ENCODE measurements at places on chromosomes 1 and 21.

DNA sequence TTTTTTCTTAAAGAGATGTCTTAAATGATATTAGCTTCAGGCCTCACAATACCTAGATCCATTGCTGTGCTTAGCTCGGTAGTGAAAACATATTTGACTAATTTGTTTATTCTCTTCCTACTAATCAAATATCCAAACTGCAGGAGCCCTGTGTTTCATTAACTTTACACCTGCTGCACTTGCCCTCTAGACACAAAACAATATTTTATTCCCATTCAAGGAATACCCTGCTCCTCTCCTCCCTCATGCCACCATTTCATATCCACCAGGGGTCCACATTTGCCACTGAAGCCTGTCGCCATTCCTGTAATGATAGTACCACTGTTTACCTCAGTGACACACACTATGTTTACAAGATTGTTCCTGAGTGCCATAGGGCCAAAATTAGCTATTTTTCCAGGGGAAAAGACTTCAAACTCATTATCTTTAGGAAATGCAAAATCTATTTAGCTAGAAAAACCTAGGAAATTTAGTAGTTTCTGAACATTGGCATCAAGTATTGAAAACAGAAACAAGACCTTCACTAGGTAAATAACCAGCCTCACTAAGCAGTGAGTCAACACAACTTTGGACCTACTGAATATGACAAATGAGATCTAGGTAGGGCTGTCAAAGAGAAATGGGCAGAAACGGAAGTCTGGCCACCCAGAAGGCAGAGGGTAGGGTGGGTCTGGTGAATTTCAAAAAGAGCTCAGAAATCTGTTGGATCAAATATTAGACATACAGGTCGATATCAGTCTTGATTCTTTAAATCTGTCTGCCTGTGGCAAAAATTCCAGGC is 134.6 kb upstream of the KCNK1 start:
- DNase-seq: peak; percentile 84

- no peak for DNase-seq
Observed at GRCh38 chr1:116997636-116998035, 3.9 kb upstream of the CD101 start.

GRCh38 chr1:221781102-221781755 is 39.3 kb upstream of the DUSP10 start:
- DNase-seq: no peak

DNA sequence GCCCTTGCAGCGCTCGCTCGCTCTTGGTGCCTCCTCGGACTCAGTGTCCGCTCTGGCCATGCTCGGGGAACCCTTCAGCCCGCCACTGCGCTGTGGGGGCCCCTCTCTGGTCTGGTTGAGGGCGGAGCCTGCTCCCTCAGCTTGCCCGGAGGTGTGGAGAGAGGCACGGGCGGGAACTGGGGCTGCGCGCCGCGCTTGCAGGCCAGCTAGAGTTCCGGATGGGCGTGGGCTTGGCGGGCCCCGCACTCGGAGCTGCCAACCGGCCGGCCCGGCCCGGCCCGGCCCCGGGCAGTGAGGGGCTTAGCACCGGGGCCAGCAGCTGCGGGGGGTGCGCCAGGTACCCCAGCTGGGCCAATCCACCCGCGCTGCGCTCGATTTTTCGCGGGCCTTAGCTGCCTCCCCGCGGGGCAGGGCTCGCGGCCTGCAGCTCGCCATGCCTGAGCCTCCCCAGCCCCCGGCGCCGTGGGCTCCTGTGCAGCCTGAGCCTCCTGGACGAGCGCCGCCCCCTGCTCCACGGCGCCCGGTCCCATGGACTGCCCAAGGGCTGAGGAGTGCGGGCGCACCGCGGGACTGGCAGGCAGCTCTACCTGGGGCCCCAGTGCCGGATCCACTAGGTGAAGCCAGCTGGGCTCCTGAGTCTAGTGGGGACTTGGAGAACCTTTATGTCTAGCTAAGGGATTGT is 217.0 kb upstream of the PKN2 start:
- no peak for DNase-seq

DNA sequence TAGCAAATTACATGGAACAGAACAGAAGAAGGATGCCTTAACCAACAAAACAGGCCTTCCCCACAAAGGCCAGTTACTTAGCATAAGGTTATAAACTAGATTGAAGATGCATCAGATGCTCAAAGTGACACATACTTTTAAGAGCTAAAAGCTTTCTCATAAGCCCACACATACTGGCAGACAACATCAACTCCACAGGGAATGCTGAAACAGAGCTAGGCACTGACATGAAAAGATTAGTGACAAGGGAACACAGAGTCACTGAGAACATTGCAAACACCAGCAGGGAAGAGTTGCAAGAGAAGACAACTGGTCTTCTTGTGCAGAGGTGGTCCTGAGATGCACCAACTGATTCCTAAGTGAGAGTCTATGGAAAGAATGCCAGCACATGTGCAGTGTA is 6.9 kb downstream of the TTC13 start:
- DNase-seq: no peak

DNA sequence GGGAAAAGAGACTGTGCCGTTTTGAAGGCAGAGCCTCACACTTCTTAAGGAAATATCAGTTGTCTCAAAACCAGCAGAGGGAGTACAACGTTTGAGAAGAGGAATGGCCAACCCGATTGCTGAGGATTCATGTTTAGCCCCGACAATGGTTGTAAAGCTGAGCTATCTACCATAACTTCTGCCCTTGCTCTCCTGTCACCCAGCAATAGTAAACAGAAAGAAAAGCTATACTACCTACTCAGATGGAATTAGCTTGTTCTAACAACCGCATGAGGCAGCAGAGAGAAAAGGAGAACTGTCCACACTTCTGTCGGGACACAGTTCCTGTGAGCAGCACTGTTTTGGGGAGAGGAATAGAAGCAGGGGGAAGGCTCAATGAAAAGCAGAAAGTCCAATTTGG is 91.2 kb downstream of the SLC45A1 start:
- DNase-seq: no peak

GRCh38 chr1:192546596-192547190 is 28.9 kb upstream of the RGS1 start:
- DNase-seq: no peak

DNA sequence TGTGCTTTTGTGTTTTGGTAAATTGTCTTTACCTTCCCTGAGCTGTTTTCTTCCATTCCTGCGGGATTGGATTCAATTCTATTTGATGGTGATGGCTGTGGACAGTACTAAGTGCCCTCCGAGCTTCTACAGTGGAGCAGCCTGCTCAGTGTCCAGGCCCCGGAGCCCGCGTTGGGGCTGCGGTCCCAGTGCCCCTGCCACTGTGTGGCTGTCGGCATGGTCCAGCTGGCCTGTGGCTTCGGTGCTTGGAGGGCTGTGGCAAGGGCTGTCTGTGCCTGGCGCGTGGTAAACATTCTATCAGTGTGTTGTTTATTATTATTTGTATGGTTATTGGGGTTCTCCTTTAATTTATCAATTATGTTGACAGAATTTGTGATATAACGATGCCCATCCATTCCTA is 109.1 kb upstream of the COL6A1 start:
- DNase-seq: no peak

DNA sequence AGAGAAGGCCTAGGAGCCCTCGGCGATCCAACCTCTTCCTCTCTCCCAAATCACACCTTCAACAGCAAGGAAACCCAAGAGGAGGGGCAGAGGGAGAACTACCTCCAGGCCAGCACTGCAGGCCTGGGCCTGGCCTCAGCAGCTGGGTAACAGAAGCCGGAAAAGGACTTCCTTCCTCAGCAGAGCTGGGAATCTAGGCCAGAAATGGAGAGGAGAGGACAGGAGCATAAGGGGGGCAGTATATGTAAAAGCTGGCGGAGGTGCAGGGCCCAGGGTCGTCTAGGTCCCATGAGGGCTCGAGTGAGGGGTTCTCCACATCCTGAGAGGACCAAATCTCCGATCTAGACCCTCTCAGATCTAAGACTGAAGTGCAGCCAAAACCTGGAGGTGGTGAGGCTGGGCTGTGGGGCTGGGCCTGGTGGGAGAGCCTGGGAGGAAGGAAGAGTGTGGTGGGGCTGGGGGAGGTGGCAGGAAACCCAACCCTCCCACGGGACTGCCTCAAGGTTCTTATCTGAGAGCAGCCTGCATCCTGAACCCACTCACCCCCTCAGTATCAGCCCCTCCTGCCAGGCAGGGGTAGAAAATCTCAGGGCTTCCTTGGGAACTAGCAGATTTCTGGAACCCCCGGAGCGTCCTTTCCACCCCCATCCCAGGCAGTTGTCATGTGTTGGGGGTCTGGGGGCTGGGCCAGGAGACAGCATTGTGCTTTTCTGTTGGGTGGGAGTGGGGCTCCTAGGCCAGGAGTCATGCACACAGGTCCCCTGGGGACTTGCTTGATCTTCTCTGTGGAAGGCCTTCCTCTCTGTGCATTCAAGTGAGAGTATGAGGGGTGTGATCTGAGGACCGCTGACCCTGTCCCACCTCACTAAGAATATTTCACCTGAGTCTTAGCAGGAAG is 33.0 kb downstream of the PIK3C2B start:
- no peak for DNase-seq

GRCh38 chr21:16248705-16249104 is 518.9 kb downstream of the USP25 start:
- DNase-seq: no peak

- DNase-seq: no peak
Observed at GRCh38 chr1:1303736-1304135, 4.0 kb downstream of the ACAP3 start.

DNA sequence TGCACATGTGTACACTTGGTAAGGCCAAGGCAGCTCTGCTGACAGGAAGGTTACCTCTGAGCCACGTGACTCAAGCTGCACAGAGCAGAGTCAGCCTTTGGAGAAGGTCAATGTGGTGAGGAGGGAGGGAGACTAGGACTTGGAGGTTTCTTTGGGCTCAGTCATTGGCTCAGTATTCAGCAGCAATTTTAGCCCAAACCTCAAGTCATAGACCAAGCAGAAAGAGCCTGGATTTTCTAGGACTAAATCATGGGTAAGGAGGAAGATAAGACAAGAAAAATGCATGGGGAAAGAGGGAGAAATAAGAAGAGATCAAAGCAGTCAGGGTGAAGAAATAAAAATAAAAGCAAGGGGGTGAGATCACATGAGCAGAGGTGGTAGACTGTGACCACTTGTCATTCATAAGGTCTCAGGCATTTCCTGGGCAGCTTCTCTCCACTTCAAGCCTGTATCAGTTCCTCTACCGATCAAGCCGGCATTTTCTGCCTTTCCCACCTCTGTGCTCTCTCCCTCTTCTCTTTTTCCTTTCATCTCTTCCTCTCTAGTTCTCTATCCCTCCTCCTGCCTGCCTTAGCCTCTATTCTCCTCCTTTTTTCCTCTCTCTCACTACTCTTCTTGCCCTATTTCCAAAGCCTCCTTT is 51.7 kb upstream of the DUSP10 start:
- DNase-seq: no peak

- DNase-seq: no peak
Observed at GRCh38 chr1:223179786-223180185, 36.7 kb upstream of the TLR5 start.

- no peak for DNase-seq
Observed at GRCh38 chr1:32151319-32151787, 28.1 kb upstream of the TXLNA start.

GRCh38 chr1:177891809-177892208 is 78.0 kb downstream of the SEC16B start:
- no peak for DNase-seq

GRCh38 chr1:51203121-51203873 is 32.8 kb upstream of the RNF11 start:
- DNase-seq: no peak

DNA sequence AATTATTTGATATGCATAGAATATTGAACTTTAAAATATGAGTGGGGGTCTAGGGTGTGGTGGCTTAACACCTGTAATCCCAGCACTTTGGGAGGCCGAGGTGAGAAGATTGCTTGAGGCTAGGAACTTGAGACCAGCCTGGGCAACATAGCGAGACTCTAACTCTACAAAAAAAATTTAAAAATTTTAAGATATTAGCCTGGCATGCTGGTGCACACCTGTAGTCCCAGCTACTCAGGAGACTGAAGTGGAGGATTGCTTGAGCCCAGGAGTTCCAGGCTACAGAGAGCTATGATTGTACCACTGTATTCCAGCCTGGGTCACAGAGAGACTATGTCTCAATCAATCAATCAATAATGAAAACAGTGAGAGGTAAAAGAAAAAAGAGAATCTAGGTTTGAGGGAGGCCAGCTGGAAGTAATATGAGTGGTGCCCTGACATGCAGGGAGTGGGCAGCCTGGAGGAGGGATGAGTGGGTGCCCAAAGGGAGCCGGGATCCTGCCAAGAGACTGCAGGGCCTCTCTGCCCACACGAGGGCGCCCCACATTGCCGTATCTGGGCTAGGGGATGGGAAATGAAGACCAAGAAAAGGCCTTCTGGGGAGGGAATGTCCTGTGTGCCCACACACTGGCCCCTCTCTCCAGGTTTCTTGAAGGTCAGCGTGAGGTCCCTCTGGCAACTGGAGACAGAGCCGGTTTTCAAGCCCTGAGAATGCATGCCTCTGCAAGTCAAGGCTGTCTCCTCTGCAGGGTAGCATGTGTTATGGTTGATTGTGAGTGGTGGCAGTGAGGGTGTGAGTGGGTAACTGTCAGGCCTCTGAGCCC is 93.9 kb upstream of the PPM1J start:
- peak; percentile 45 for DNase-seq

- no peak for DNase-seq
Observed at GRCh38 chr1:104787866-104788510, 1038.3 kb downstream of the AMY1C start.

GRCh38 chr1:241770115-241770514 is 77.9 kb upstream of the EXO1 start:
- DNase-seq: no peak

- DNase-seq: no peak
Observed at GRCh38 chr1:6109688-6110087, 64.0 kb downstream of the KCNAB2 start.

DNA sequence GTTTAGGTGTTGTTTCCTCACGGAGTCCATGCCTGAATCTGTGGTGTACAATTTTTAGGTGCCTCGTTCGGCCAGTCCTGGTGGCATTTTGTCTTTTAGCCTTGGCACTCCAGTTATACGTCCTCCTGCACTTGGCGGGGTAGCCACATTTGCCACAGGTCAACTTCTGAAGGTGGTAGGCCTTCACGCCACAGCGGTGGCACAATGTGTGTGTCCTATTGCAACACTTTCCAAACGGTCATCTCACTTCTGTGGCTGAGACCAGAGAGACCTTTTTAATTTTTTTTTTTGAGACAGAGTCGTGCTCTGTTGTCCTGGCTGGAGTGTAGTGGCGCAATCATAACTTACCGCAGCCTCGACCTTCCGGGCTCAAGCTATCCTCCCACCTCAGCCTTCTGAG is 49.1 kb downstream of the CAMTA1 start:
- DNase-seq: no peak

DNA sequence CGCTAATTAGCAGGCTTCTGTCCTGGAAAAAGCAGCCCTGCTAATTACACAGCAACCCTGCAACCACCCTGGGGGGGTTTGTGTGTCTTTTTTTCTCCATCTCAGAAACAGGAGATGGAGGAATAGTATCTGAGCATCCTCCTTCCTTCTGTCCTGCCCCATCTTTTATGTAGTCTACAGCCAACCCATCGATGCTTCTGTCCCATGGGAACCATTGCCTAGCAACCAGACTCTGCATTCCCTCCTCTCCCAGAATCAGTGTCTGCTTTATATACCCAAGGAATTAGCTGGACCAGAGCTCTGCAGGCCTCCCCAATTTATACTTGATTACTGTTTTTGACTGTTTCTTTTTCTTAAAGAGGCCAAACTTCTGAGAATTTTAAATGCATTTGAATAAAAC is 35.1 kb downstream of the LRRC38 start:
- DNase-seq: no peak
